Caco-2 (cell line): ENCODE measurements at places on chromosomes 7 and 10.

- DNase-seq = no peak
Measured at GRCh38 chr7:3242398-3242972, 58.6 kb upstream of the SDK1 start.

DNA sequence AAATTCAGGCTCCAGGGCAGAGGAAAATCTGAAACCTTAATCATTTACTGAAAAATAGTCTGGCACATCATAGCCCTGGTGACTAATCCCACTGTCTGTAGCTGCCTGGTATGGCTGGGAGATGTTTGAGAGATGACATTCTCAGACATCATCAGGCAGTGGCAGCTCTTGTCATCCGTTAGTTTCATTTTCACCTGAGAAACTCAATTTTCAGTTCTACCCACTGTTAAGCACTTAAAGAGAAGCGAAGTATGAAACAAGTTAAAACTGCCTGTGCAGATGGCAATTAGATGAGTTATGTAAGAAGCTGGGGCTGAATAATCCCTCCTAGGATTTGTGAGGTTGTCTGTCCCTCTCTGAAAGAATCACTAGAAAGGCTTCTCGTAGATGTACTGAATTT is 150.2 kb downstream of the NSUN6 start:
- DNase-seq = no peak

GRCh38 chr7:94351703-94352102 is 43.0 kb upstream of the COL1A2 start:
- no peak for DNase-seq

GRCh38 chr7:50069613-50070012 is 23.4 kb downstream of the ZPBP start:
- no peak for DNase-seq

- no peak for DNase-seq
Measured at GRCh38 chr7:68504716-68505115, 1093.6 kb upstream of the AUTS2 start.

DNA sequence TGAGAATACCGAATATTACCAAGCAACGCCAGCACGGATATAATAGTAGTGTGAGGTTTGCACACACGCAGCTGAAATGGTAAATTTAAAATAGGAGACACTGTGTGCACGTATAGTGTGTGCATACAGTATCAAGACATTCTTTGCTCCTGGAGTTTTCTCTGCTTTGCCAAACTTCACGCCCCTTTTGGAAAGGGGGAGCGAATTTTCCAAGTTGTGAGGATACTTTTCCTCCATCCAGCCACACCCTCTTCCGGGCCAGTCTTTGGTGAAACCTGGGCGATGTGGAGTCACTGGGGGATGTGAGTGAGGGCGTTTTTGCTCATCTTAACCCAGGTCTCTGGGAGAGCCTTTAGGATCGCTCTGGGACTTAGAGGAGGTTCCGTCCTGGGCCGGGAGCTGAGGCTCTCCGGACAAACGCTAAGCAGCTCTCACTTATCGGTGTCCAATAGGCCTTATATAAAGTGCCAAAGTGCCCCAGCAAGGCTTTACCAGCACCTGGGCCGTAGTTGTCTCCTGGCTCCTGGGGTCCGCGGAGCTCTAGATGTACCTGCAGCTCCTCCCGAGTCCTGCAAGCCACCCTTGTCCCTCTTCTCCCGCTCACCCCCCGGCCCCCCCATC is 160.0 kb upstream of the MKI67 start:
- DNase-seq = no peak

- DNase-seq = peak; percentile 5
Measured at GRCh38 chr7:14303536-14303935, 314.1 kb upstream of the ETV1 start.

GRCh38 chr10:119871881-119872609 is 598 bp downstream of the MCMBP start:
- peak; percentile 75 for DNase-seq

DNA sequence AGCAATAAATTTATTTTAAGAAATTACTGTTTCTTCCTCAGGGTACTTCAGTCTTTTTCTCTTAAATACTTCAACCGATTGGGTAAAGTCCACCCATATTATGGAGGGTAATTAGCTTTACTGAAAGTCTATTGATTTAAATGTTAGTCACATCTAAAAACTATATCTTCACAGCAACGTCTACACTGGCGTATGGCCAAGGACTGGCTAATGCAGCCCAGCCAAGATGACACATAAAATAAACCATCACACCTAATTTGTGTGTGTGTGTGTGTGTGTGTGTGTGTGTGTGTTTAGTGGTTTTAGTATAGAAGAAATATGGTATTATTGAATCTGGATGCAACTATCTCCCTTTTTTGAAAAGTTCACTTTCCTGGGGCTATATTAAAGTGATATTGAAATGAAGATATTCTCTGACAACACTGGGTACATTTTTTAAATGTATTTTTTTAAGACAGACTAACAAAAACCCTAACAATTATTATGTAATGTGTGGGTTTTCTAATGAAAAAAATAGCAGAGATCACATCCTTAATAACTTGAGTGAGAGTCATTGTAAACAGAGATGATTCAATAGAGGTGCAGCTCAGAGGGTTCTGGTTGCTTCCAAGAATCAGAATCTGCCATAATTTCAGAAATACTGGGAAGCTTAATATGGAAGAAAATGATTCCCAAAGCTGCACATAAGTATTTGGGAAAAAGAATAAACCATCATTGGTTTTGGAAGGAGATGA is 584.2 kb upstream of the MBL2 start:
- DNase-seq = no peak

DNA sequence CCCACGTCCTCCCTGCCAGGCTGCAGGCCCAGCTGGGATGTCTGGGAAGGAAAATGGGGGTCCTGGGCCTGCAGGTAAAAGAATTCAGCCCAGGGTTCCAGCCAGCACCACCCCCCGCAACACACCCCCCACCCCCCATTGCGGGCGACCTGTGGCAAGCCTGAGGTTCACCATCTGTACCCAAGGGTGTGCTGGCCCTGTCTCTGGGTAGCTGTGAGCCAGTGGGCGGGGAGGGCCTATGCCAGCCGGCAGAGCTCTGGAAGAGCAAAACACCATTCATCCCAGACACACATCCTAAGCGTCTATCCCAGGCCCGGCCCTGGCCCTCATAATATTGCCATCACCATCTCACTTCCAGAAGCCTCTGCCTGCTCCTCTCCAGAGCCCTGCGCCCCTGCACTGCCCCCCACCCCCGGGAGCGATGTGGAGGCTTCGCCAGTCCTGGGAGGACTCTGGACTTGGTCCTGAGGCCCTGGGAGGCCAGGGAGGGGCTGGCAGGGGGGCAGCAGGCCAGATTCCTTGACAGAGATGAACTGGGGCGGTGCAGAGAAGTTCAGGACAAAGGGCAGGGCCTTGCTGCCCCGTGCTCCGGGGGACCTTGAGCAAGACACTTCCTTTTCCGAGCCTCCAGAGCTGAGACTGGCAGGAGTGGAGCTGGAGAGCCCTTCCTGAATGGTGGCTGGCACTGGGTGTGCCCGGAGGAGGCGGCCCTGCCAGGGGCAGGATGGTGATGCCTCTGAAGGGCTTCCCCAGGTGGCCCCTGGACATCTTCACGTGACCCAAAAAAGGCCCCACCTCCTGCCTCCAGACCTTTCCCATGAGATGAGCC is 8.7 kb upstream of the TTYH3 start:
- DNase-seq = peak; percentile 88

DNA sequence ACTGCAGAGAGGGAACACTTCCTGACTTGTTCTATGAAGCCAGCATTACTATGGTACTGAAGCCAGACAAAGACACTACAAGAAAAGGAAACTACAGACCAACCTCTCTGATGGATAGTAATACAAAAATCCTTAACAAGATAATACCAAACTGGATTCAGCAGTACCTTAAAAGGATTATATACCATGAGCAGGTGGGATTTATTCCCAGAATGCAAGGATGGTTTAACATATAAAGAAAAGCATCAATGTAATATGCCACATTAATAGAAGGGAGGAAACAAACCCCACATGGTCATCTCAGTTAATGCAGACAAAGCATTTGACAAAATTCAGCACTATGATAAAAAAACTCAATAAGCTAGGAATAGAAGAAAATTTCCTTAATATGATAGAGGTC is 47.2 kb downstream of the EBLN1 start:
- no peak for DNase-seq

- no peak for DNase-seq
Measured at GRCh38 chr7:140389445-140389844, 8.9 kb downstream of the SLC37A3 start.

DNA sequence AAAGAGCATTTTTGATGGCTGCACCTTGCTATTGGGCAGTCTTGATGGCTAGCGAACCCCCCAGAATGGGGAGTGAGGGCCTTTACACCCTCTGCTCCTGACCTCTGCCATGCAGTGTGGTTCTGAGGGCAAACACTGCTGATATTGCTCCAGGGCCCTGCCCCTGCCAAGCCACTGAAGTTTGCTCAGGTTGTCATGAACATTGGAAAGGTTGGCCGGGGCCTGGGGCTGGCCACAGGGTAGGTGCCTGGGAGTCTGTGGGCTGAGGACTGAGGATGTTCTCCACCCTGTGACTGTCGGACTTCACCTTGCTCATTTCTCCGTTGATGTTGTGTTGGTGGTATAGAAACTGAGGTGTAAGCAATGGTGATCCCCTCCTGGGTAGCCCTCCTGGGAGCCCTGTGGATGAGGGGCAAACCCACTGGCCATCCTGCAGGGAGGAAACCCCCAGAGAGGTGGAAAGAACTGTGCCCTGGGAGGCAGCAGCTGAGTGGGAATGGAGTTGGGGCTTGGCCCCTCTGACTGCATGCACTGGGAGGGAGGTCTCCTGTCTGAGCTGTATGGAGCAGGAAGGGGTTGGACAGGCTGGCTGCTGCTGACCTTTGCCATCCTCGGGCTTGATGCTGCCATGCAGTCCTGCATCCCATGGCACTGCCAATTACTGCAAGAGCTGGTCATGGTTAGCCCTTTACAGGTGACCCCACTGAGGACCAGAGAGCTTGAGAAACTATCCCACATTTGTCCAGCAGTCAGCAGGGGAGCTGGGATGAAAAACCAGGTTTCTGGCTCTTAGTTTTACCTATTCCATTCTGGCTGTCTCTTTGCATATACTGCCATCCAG is 77.1 kb downstream of the SH2D4B start:
- no peak for DNase-seq

DNA sequence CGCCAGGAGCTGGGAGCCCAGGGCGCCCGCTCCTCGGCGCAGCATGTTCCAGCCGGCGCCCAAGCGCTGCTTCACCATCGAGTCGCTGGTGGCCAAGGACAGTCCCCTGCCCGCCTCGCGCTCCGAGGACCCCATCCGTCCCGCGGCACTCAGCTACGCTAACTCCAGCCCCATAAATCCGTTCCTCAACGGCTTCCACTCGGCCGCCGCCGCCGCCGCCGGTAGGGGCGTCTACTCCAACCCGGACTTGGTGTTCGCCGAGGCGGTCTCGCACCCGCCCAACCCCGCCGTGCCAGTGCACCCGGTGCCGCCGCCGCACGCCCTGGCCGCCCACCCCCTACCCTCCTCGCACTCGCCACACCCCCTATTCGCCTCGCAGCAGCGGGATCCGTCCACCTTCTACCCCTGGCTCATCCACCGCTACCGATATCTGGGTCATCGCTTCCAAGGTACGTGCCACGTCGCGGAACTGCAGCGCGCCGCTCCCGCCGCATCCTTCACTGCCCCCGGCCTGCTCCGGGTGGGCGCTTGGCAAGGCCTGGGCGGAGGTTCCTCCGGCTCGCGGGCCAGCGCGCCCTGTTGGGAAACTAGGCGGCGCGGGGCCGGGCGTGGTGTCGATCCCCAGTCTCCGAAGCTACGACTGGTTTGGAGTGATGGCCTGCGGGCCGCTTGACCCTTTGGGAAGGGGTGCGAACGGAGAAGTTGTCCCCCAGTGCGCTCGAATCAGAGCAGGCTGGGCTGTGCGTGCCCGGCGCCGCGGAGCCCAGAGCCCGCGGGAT is 868 bp downstream of the EMX2 start:
- peak; percentile 74 for DNase-seq

DNA sequence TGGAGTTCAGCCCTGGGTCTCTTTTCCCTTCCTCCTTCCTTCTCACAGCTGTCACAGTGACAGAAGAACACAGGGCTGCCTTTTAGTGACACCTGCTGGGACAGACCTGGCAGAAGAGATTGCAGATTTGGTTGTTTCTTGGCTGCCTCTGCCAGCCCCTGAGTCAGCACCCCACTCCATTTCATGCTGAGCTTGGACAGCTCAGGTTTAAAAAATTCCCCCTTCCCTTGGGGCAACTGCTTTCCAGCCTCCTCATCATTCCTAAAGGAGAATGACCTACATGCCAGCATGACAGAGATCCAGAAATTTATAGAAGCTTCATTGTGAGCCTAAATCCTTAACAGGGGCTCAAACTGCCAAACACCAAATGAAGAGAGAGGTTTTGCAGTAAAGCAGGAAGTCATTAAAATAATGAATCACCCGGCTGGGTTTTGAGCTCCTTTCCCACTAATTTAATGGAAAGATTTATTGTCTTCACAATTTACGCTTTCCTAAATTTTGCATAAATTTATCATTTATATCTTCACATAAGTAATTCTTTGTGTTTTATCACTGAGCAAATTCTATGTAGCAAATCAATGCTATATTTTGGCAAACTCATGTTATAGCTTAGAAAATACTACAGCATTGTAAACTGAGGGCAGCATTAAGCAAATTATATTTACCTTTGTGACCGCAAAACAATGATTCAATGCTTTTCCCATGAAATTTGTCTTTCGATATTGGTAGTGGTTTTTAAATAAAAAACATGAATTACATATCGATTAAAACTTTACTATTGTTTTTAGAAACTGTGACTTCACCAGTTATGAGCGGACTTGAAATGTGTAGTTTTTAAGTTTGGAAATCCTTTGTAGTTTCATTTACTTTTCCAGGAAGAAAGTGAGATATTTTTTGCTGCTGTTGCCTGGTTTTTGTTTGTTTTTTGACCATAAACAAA is 399.5 kb upstream of the ANKRD30A start:
- peak; percentile 50 for DNase-seq

DNA sequence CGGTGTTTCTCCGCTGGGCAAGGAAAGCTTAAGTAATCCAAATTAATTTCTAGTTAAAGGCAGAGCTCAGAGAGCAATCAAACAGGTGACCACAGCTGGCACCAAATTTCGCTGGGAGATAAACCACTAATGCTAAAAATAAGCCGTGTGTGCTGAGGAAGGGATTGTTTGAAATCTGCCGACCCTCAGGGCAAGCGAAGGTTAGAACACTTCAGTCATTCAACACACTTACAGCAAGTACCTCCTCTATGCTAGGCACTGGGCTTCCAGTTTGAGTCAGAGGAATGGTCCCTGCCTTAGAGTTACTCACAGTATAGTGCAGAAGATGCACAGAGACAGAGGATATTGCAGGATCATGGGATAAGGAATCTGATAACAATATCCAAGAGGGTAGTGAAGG is 467.9 kb upstream of the PODXL start:
- DNase-seq = no peak
